ENCODE measurements at places on chromosomes 13 and 19.

GRCh38 chr13:111864566-111864965 lies 202.4 kb upstream of the SOX1 start:
- DNase-seq, result no peak

DNA sequence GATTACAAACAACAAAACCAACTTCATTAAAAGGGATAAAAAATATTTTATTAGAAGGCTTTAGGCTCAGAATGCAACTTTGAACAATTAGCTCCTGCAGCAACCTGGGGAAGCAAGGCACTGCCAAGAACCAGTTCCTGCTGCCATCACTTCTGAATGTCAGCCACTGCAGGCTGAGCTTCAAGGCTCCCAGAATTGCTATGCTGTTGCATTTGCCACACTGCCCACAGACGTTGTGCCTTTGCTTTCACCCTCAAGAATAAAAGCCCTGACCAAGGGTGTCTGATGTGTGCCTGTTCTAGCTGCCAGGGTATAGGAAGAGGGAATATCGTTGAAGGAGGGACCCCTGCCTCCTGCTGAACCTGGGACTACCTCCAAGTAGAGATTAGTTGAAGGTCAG lies 238.4 kb downstream of the ITGBL1 start:
- no peak for DNase-seq

DNA sequence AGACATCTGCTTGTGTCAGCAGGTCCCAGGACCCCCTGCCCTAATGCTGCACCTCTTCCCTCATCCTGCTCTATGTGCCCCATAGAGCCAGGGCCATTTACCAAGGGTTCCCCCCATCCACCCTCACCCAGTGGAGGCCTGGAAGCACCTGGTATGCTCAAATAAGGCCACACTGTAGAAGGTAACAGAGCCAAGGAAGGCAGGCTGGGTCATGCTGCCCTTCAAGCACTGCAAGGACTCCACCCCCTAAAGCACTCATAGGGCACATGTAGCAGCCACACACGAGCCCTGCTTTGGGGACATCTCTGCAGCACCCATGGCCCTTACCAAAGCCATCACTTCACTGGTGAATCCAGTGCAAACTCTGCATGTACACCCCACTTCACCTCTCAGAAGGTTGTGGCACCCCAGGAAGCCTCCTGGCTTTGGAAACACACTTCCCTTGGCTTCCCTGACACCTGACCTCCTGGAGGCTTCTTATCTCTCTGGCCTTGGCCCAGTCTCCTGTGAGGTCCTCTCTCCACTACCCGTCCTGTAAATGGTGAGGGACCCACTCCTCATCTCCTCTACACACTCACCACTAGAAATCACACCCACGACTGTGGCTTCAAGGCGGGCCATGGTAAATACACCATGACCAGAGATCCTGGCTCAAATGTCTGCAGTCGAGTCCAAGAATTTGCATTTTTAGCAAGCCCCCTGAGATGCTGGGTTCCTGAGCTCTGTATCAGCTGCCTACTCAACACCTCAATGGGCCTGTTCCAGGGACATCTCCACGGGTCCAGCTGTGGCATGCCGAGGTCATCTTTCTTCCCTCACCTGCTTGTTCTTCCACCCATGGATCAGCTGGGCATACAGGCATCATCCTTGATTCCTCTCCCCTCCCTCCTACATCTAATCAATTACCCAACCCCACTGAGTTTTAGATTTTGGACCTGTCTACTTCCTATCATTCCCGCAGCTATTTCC lies 80.9 kb upstream of the DOCK9 start:
- no peak for DNase-seq

DNA sequence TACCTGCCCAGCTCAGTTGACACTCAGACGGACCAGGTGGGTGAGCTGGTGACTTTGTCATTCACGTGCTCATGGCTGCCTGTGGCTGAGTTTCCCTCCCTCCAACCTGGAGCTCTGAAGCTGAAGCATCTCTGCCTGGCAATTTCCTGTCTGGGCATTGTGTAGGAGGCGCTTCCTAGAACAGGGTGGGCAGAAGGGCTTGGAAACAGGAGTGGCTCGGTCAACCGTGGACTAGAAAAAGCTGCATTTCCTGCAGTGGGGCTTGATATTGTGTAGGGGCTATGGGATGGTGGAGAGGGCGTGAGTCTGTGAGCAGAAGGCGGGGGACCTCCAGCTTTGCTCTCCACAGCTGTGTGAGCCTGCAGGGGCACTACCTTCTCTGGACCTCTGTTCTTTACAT lies 278.3 kb downstream of the TEX29 start:
- no peak for DNase-seq

DNA sequence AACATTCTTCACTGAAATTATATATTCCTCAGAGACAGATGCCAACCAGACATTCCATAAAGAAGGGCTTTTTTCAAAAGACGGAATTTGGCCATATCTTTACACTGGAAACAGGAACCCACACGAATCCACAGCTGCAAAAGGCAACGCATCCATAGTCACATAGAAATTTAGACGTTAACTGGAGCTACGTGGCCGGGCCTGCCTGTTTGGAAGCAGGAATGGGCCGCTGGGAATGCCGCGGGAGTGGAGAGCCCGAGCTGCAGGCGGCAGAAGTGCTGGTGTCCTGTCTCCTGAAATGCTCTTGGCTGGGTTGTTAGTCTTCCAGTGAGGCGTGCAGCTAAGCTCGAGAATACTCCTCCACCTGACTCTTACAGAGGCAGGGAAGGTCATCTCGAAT lies 122.2 kb downstream of the KL start:
- no peak for DNase-seq
